ENCODE measurements at places on chromosomes 2 and 18. TPM values are rescaled to one million over a fixed set of nuclear protein-coding genes. Genes with fewer than 3 reads are reported as not detected.

- peak; percentile 24 for DNase-seq
Observed at GRCh38 chr2:65566617-65567016, 134.2 kb upstream of the SPRED2 start.

DNA sequence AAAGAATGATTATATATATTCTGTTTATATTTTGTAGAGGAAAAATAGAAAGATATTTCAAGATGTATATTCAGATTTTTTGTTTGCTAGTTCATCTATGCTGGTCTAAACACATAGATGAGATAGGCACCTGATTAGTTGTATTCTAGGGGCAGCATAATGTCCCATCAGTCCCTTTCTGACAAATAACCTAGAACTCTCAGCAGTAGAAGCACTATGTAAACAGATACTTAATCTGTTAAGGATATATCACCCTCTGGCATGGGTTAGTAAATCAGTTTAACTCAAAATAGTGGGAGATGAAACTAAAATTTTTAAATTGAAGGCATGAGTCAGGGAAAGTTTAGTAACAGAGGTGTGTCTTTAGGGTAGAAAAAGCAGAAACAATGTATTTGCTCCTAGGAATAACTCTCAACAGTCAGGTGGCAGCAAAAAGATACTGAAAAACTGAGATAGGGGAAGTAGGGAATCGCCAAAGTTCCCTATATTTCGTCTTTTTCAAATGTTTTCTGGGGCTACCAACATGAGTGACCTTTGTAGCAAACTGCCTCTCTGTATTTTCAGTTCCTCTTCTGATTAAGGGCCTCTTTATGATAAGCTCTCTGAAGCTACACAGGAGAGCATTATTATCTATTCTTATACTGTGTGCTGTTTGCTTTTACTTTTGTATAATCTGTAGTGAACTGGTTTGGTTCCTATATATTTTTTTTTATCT lies 5.7 kb downstream of the PPP1R1C start:
- no peak for DNase-seq

GRCh38 chr2:147181351-147182029 lies 663.3 kb upstream of the ACVR2A start:
- no peak for DNase-seq

GRCh38 chr2:214853906-214854305 lies 44.4 kb upstream of the BARD1 start:
- DNase-seq: no peak

- no peak for DNase-seq
Observed at GRCh38 chr18:57754577-57755338, 48.4 kb downstream of the ATP8B1 start.

DNA sequence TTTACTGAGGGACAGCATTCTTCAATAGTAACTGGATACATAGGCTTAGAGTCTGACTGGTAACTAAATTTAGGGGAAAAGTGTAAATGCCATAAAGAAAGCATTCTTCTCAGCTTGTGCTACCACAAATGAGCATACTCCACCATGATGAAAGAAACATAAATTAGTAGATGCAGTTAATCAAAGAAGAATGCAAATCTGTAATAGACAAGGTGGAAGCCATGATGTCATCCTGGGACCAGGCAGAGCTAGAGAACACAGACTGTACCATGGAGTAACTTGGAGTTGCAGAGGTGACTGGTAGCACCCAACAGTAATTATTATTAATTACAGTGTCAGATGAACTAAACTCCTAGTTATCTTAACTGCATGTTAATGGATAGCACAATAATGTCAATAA lies 51.7 kb downstream of the RBKS start:
- DNase-seq: no peak

DNA sequence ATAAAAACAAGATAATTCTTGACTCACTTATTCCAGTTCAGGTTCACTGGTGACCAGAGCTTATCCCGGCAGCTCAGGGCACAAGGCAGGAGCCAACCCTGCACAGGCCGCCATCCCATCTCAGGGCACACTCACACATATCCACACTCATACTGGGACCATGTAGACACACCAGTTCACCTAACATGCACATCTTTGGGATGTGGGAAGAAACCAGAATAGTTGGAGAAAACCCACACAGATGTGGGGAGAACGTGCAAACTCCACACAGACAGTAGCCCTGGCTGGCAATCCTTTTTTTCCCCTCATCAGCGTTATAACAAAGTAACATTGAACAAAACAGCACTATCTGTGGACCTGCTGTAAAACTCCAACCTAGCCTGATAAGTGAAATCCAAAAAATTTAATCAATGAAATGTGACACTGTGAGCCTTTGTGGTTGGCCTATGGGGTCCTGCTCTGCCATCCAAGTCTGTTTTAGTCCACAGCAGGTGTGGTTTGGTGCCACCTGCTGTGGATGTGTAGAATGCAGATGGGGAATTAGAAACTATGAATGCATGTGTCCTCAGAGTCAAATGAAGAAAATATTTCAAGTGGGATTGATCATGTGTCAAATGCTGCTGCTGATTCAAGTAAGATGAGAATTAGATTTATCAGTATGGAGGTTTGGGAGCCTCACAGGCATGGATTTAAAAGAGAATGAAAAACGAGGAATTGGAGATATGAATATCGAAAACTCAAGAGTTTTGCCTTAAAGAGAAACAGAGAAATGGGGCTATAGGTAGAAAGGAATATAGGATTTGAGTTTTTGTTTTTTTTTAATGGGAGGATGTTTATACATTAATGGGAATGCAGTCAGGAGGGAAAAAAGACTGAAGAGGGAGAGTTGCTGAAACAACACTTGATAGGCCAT lies 47.0 kb downstream of the UGP2 start:
- DNase-seq: peak; percentile 36

- DNase-seq: no peak
Observed at GRCh38 chr2:128753800-128754199, 435.1 kb upstream of the HS6ST1 start.

DNA sequence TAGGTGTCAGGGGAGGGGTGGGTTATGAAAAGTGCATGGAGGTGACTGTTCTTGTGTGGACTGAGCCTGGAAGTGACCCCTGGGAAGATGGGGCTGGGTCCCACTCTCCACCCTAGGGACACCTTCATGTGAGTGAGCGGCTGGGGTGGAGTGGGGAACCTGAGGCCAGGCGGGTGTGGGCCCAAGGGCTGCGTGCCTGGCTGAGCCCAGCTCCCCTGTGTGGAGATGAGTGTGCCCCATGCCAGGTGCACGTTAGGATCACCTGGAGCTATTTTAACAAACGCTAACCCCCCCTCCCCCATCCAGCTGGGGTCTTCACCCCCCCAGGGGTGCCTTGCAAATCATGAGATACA lies 26.5 kb downstream of the ZAP70 start:
- DNase-seq: no peak

GRCh38 chr2:83757329-83757728 lies 701.8 kb downstream of the SUCLG1 start:
- no peak for DNase-seq

DNA sequence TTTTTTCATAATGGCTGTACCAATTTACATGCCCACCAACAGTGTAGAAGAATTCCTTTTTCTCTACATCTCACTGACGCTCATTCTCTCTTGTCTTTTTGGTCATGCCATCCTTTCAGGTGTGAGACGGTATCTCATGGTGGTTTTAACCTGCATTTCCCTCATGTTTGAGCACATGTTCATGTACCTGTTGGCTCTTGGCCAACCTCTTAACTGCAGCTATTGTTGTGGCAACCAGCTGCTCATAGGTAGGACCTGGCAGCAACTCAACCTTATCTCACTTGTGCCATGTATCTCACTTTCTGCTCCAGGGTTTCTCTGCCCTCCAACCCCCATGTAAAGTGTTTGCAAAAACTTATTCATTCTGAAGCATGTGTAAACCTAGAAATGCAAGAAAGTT lies 167.5 kb downstream of the UPP2 start:
- no peak for DNase-seq

- peak; percentile 82 for DNase-seq
Observed at GRCh38 chr2:200616656-200617055, 30.8 kb downstream of the AOX1 start.

DNA sequence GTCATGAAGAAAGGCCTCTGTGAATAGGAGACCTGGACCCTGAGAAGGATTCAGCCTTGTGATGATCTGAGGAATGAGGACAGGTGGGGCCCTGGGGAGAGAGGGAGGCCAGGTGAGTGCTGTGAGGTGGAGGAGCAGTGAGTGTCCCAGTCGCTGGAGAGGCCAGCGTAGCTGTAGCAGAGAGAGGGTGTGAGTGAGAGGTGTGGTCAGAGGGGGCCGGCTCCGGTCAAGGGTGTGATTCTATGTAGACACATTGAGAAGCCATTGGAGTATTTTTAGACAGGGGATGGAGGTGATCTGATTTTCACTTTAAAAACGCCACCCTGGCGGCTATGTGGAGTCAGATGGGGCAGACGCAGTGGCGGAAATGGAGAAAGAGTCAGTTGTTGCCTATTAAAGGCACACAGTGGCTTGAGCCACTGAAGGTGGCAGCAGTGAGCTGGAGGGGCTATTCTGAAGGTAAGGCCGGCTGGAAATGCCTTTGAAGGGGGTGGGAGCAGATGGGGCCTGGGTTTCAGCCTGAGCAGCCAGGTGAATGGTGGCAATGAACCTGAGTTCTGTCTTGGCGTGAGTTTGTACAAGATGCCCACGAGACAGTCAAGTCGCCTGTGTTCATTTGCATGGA lies 55.6 kb downstream of the GREB1 start:
- DNase-seq: no peak

DNA sequence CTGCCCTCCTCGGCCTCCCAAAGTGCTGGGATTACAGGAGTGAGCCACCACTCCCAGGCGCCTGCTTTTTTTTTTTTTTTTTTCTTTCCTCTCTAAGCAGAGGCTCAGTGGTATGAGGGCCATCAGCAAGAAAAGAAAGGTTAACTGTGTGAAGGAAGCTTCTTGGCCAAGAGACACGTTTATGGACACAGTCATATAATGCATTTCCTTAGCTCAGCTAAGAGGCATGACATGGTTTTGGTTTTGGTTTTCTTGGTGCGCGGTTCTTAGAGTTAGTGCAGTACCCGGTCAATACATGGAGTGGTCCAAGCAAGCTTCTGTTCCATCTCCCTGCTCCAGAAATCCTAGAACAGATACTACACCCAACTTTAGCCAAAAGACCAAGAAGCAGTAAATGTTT lies 42.6 kb downstream of the RALBP1 start:
- no peak for DNase-seq

GRCh38 chr2:27495840-27496356 lies 741 bp upstream of the GCKR start:
- DNase-seq: no peak

GRCh38 chr2:239545741-239546392 lies 145.0 kb upstream of the HDAC4 start:
- DNase-seq: no peak

DNA sequence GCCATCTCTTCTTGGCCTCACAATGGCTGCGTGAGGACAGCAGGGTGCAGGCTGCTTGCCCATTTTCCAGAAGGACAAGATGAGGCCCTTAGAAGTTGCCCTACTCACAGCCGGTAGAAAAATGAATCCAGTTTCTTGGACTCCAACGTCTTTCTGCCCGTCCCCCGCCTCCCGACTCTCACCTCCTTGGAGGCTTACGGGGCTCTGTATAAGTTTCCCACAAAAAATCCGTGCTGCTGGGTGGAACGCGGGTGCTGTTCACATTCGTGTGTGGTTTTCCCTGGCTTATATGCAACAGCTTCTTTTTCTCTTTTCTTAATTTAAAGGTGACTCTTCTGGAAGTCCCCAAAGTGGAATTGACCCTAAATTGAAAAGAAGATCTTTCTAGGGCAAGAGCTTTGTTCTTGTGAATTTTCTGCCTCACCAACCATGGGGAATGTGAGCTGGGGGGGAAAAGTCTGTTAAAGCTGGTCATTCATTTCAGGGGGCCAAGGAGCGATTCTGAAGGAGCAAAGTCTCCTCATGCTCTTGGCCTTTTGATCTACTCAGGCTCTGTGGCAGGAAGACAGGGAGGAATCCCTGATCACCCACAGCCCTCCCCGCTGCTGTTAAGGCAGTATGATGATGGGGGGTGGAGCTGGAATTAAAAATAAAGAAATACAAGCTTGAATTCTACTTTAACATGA lies 51.3 kb downstream of the DDX1 start:
- DNase-seq: no peak

- DNase-seq: peak; percentile 38
Observed at GRCh38 chr2:197007716-197008628, 81.5 kb upstream of the PGAP1 start.

GRCh38 chr2:20431772-20432171 lies 15.1 kb upstream of the RHOB start:
- DNase-seq: no peak

DNA sequence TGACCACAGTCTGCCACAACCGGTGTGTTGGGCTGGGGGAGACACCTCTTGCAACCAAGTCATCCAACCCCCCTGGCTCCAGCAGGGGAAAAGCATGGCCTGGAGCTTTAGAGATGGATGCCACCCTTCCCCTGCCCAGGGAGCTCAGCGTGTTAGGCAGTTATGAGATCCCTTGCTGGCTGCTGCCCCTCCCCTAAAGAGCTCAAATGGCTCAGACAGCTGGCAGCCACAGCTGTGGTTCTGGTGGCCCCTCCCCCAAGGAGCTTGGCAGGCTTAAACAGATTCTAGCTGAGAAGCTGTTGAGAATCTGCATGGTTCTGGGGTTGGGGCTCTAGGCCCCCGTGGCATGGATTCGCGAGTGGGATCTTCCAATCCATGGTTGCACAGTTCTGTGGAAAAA lies 64.7 kb downstream of the TEX51 start:
- DNase-seq: no peak

GRCh38 chr2:139031722-139032121 lies 251.5 kb upstream of the NXPH2 start:
- DNase-seq: peak; percentile 13

- no peak for DNase-seq
Observed at GRCh38 chr18:58980991-58981390, 116.3 kb downstream of the ZNF532 start.

- peak; percentile 91 for DNase-seq
Observed at GRCh38 chr2:84901593-84902120, 3.8 kb upstream of the TMSB10 start.

GRCh38 chr2:224221455-224221913 lies 180.4 kb downstream of the FAM124B start:
- DNase-seq: peak; percentile 86

GRCh38 chr18:64444819-64445218 lies 295.9 kb upstream of the LINC00305 start:
- DNase-seq: no peak

- DNase-seq: no peak
Observed at GRCh38 chr2:98656800-98657199, 48.4 kb downstream of the UNC50 start.

- no peak for DNase-seq
Observed at GRCh38 chr2:26721115-26722032, 28.9 kb downstream of the KCNK3 start.

Gene EGR4
- under 0.01 TPM for total RNA-seq

Gene ZNF2
- 11.8 TPM for total RNA-seq

Gene RANBP2
- 59.3 TPM for total RNA-seq

Gene EFEMP1
- 615 TPM for total RNA-seq

Gene RFTN2
- 10.2 TPM for total RNA-seq

Gene PKP4
- total RNA-seq: 32.6 TPM

Gene FRZB
- total RNA-seq: 2.0 TPM

Gene SLC25A52
- not detected for total RNA-seq

Gene MAL
- not detected for total RNA-seq

Gene HOXD9
- total RNA-seq: not detected

Gene SCYGR4
- total RNA-seq: not detected

Gene BMPR2
- 16.2 TPM for total RNA-seq
